ENCODE measurements at places on chromosomes 2 and 18.

DNA sequence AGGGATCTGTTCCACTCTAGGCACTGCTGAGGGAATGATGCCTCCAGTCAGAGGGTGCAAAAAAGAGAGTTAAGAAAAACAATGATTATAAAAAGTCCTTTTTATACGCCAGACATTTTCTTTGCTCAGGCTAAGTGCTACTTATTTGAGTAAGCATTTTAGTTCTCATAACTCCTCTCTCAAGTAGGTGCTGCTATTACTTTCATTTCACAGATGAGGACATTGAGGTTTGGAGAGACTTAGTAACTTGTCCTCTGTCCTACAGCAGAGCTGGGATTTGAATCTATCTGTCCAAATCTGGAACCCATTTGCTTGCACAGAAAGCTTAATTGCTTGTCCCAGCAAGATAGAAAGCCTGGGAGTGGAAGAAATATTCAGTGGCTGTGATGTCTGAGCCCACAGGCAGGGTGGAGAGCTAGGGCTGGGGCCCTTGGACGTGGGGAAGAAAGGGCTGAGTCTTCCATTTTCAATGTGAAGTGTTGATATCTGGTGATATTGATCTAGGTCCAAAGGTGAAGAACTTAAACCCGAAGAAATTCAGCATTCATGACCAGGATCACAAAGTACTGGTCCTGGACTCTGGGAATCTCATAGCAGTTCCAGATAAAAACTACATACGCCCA lies 5.8 kb downstream of the IL37 start:
- DNase-seq = peak; percentile 1

GRCh38 chr2:187158452-187158851 lies 289.6 kb downstream of the CALCRL start:
- DNase-seq = no peak

DNA sequence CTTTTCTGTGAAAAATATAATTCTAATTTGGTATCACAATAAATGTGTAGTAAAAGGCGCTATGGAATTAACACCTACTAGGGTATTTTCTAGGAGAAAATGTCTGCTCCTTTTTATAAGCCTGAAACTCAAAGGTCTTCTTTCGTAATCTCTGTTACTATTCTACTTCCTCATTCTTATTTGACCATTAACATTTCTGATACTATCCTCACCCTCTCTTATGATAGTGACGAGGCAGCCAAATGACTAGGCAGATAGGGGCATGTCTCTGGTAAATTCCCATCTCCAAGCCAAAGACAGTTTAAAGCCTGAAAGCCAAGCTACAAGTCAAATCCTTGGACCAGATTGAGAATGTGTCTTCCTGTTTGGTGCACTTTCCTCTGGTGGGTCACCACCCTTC lies 251.7 kb downstream of the LRRTM4 start:
- no peak for DNase-seq

- DNase-seq = no peak
Measured at GRCh38 chr2:27222407-27222806, 5.2 kb downstream of the CAD start.

DNA sequence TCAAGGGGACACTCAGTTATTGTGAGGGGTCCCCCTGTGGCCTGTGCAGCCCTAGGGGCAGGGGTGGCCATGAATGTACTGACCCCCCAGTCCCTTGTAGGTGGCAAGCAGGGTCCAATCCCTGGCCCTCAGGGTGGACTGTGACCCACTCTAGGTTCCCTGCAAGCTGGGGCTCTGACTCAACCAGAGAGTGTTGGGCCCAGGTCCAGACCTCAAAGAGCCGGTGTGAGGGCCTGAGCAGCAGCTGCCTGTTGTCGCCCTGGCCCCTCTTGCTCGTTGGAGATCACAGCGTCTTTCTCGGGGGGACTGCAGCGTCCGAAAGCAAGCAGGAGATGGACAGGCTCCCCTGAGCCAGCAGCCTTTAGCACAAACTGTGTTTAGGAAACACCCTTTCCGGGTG lies 66.8 kb upstream of the ATG16L1 start:
- DNase-seq = no peak

GRCh38 chr2:71545572-71546274 lies 92.4 kb downstream of the DYSF start:
- DNase-seq = peak; percentile 93

DNA sequence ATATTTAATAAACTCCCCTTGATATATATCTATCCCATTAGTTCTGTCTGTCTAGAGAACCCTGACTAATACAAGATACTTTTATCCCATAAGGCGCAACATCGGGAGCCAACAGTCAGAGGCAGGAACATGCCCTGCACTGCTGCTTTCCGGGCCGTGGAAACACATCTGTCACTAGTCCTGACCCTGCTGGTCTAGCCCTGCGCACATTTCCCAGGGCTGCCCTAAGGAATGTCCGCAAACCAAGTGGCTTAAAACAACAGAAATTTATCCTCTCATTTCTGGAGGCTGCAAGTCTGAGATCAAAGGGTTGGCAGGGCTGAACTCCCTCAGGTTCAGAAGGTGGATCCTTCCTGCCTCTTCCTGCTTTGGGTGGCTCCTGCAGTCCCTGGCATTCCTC lies 114.2 kb upstream of the TPO start:
- DNase-seq = no peak

DNA sequence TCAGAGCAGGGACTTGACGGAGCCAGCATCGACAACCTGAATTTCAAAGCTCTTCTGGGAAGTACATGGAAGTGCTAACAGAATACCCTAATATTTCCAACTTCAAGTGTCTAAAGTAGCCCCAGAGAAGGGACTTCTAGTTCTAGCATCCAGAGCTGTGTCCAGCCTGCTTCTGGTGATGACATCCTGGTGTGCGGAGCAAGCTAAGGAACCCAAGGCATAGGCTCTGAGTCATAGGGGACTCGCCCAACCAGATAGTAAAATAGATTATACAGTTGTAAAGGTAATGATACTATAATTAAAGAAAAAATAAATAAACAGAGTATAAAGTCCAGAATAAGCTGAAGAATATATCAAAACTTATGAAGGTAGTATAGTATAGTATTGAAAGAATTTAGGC lies 108.1 kb upstream of the SERPINE2 start:
- no peak for DNase-seq

DNA sequence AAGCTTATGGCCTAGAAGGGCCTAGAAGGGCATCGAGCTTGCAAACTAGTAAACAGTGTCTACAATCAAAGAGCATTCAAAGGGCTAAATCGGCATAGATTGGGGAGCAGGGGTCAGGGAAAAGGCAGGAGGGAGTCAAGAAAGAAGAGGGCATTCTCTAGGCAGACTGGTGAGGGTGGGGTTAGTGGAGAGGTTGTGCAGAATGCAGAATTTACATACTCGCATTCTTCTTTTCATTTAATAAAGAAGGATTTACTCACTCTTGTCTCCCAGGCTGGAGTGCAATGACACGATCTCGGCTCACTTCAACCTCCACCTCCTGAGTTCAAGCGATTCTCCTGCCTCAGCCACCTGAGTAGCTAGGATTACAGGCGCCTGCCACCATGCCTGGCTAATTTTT lies 110.7 kb downstream of the TRIM43 start:
- DNase-seq = no peak

- DNase-seq = peak; percentile 52
Measured at GRCh38 chr18:3624935-3625741, 175.2 kb downstream of the TGIF1 start.

DNA sequence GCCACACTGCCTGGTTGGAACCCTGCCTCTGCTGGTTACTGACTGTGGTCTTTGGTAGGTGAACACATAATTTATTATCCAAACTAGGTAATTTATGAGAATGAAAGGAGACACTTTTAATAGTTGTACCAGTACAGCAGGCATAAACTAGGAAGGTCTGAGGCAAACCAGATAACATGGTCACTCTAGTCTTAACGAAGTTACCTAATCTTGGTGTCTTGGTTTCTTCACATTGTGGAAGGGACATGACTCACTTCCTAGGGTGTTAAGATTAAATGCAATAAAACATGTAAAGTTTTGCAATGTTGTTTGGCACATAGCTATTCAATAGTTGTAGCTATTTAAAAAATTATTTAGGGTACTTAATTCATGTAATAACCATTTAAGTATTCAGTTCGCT lies 23.3 kb downstream of the SPTBN1 start:
- DNase-seq = no peak

- no peak for DNase-seq
Measured at GRCh38 chr2:88838165-88838635, 146.7 kb downstream of the RPIA start.

- DNase-seq = no peak
Measured at GRCh38 chr18:6333981-6334380, 80.7 kb downstream of the L3MBTL4 start.

DNA sequence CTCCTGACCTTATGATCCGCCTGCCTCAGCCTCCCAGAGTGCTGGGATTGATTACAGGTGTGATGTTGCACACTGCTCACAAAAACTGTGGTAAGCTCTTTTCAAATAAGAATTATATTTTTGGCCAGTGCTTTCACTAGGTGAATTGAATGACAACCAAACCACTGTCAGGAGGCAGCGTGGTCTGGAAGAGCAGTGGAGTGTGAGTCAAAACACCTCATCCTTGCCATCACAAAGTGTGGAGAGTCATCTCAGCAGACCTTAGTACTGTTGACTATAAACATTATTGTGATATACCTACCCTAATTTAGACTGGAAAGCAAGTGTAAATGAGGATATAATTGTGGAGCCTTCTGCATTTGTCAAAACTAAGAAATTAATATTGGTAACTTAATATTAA lies 61.3 kb downstream of the UBE2E3 start:
- no peak for DNase-seq

DNA sequence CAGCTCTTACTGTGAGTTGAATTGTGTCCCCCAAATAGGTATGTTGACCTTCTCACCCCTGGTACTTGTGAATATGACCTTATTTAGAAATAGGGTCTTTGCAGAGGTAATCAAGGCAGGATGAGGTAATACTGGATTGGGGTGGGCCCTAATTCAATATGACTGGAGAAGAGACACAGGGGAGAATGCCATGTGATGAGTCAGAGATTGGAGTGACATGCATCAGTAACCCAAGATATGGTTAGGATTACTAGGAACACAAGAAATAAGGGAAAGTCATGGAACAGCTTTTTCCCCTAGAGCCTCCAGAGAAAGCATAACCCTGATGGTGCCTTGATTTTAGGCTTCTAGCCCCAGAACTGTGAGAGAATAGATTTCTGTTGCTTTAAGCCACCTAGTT lies 37.0 kb upstream of the ATP5MC3 start:
- DNase-seq = no peak

GRCh38 chr2:189477756-189478155 lies 36.5 kb downstream of the WDR75 start:
- DNase-seq = no peak

GRCh38 chr18:45291621-45292615 lies 323.4 kb upstream of the SLC14A2 start:
- no peak for DNase-seq

DNA sequence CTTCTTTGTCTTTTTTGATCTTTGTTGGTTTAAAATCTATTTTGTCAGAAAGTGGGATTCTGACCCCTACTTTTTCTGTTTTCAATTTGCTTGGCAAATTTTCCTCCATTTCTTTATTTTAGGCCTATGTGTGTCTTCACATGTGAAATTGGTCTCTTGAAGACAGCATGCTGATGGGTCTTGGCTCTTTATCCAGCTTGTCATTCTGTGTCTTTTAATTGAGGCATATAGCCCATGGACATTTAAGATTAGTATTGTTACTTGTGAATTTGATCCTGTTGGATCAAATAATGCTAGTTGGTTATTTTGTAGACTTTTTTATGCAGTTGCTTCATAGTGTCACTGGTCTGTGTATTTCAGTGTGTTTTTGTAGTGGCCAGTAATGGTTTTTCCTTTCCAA lies 26.3 kb upstream of the DSG1 start:
- no peak for DNase-seq

GRCh38 chr2:59458800-59459199 lies 1094.7 kb downstream of the BCL11A start:
- DNase-seq = peak; percentile 5

- no peak for DNase-seq
Measured at GRCh38 chr18:23085066-23085465, 50.2 kb upstream of the CABLES1 start.

GRCh38 chr2:190720691-190721090 lies 71.8 kb downstream of the NAB1 start:
- DNase-seq = no peak

GRCh38 chr18:79695269-79695668 lies 15.7 kb downstream of the CTDP1 start:
- DNase-seq = peak; percentile 67

GRCh38 chr2:71938108-71938507 lies 209.6 kb downstream of the CYP26B1 start:
- peak; percentile 6 for DNase-seq

GRCh38 chr18:52395146-52395852 lies 55.3 kb downstream of the DCC start:
- DNase-seq = no peak

GRCh38 chr2:226656367-226656766 lies 143.3 kb downstream of the IRS1 start:
- DNase-seq = no peak

DNA sequence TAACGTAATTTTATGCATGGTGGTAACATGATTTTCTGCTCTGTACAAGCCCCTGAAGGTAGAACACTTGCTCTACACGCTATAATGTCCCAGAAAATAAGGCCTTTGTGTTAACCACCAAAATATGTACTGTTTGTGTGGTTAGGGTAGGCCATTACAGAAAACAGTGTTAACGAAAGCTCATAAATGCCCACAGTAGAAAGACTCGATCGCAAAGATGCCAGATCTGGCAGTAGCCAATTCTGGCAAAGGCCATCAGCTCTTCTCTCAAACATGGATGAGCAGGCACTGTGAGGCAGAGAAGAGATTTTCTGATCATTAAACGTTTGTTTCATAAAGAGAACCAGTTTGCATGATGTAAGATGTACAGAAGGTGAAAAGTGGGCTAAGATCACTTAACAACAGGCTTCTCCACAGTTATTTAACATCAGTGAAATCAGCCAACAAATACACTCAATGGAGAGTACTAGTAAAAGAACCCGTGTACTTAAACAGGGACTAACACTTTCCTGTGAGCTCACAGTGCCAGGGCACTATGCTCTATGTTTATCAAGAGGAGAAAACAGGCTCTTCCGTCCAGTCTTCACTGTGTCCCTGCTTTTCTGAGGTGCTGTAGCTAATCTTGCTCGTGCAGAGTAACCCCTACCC lies 80.3 kb downstream of the SPRED2 start:
- no peak for DNase-seq

GRCh38 chr18:57437766-57438671 lies 2.8 kb downstream of the ONECUT2 start:
- DNase-seq = peak; percentile 94

DNA sequence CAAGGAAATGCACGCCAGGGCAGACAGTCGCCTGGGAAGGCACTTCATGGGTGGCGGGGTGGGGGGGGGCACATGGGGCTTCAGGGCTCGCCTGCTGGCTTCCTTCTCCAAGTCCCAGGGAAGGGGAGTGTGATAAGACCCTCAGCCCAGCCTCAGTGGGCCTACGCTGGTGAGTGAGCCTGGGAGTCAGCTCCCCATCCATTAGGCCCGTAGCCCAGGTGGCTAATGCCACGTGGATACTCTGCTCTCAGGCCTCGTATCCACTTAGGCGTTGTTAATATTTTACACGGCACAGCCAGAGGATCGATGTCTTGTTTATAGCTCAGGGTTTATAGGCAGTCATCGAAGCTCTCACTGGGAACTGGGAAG lies 47.1 kb downstream of the KCNIP3 start:
- DNase-seq = no peak
